ENCODE measurements at places on chromosomes 4 and X.
A peak's percentile ranks its signal among the peaks of the same experiment; 100 is the strongest.

- no peak for DNase-seq
Measured at GRCh38 chr4:173794662-173795061, 264.6 kb upstream of the HAND2 start.

GRCh38 chrX:13994104-13994503 is 35.6 kb downstream of the GEMIN8 start:
- no peak for DNase-seq

DNA sequence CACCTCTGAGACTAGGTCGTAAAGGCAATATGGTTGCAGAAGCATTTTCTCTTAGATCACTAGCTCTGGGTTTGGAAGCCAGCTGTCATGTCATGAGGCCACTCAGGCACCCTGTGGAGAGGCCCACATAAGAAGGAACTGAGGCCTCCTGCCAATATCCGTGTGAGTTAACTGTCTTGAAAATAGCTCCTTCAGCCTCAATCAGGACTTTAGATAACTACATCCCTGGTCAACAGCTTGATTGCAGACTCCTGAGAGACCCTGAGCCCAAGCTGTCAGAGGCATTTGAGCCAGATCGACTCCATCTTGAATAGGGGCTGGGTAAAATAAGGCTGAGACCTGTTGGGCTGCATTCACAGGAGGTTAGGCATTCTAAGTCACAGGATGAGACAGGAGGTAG is 15.1 kb upstream of the REPS2 start:
- DNase-seq: no peak

GRCh38 chrX:41019041-41019392 is 66.2 kb upstream of the USP9X start:
- no peak for DNase-seq

- peak; percentile 85 for DNase-seq
Measured at GRCh38 chr4:5037553-5038551, 13.4 kb upstream of the STK32B start.

- no peak for DNase-seq
Measured at GRCh38 chr4:187972135-187972534, 23.4 kb upstream of the ZFP42 start.

DNA sequence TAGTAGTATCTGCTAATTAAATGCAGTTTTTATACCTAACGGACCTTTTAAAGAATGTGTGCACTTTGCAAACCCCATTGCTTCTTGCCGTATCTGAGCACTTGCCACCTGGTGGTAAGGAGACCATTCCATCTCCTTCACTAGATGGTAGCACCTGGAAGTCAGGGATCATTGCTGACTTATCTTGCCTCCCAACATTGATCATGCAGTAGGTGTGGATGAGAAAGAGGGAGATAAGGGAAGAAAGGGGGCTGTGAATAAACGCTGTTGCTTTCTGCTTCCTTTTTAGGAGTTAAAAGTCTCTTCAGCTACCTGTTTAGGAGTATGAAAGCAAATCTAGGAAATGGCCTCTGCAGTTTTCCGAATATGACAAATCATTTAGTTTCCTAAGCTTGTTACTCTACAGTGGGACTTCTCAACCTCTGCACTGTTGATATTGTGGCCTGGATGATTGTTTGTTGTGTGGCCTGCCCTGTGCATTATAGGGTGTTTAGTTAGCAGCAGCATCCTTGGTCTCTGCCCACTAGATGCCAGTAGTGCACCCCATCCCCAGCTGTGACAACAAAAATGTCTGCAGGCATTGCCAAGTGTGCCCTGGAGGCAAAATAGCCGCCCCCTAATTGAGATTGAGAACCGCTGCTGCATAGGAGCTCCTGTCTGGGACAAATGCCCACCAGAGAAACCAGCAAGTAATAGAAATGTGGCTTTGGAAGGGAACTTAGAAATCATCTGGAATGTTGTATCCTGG is 38.8 kb downstream of the GAB1 start:
- no peak for DNase-seq

- no peak for DNase-seq
Measured at GRCh38 chr4:144206711-144207110, 66.2 kb upstream of the GYPA start.

DNA sequence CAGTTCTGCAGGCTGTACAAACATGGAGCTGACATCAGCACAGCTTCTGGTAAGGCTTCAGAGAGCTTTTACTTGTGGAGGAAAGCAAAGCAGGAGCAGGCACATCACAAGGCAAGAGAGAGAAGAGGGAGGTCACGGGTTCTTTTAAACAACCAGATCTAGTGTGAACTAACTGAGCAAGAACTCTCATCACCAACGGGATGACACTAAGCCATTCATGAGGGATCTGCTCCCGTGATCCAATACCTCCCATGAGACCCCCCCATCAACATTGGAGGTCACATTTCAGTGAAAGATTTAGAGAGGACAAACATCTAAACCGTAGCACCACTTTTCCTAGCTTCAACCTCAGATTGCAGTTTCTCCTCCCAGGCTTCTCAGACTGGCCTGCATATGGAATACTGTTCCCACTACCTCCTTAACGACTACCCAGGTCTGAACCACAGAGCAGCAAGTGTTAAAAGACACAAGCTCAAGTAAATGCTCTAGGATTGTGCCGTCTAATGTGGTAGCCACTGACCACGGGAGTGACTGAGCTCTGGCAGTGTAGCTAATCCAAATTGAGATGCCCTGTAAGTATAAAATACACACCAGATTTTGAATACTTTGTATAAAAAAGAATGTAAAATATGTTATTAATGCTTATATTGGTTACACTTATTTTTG is 192.7 kb downstream of the PTTG2 start:
- DNase-seq: no peak

DNA sequence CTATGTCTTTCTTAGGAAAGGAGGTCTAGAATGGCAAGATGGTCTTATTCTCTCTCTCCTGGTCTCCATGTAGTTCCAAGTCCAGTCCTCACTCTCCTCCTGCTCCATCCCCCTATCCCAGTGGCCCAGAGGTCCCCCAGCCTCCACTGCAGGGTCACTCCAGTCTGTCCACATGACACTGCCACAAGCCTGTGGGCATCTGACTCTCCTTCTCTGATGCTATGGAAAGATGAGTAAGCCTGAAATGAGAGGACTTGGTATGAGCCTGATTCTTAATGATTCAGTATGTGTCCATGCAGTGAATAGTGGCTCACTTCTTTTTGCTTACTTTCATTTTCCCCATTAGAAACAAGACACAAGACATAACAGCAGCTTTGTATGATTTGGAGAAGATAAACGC is 516.8 kb upstream of the ADGRL3 start:
- DNase-seq: no peak

DNA sequence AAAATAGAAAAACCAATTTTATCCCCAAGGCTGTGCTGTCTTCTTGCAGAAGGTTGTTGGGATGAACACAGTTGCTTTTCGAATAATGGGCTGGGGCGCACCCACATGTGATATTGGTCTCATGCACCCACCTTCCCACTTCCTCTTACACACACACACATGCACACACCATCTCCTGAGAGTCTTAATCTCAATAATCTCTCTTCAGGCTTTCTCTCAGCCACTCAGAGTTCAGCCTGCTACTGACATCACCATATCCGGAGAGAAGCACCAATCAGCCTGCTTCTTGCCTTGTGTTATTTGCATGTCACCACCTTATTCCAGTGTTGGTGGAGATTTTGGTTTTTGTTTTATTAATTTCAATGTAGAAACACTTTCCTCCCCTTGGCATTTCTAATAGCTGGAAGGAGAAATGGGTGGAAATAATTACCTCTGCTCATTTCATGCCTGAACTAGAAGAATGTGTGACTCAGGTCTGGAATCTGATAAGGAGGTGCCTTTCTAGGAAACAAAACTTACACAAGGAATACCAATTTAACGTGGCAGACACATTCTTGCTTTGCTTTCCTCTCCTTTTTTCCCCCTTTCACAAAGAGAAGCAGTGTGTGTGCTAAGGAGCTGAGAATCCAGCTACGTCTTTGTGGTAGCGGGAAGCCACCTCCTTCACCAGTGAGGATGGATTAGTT is 400.2 kb downstream of the MID1IP1 start:
- no peak for DNase-seq

DNA sequence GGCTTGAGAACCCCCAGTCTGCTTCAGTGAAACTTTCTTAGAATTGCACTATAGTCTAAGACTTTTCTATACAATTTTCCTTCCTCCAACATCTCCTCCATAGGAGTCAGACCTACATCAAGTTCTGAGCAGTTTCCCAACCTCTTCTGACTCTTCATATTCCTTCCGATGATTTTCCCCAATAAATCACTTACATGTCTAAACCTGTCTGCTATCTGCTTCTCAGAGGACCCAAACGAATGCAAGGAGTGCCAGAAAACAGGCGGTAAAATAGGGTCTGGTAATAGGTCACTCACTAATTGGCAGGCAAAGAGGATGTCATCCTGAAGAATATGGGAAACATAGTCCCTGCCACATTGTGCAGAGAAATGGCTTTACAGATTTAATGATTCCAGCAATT is 153.9 kb downstream of the PCDH18 start:
- DNase-seq: no peak
